ENCODE measurements at places on chromosomes 2 and 18.
A peak's percentile ranks its signal among the peaks of the same experiment; 100 is the strongest.

DNA sequence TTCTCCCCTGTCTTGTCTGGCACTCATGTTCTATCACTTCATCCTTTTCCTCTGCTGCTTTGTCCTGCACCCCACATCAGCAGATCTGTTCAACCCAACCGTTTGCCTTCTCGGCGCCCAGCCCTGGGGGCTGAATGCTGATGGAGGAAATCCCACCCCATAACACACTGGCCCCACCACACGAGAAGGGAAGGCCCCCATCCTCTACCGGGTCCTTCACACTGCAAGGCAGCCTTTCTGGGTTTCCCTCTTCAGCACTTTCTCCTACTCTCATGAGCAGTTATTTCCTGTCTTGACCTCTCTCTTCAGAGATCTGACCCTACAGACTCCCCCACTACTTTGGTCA, 227.4 kb downstream of the ATAD2B start:
- DNase-seq = no peak

GRCh38 chr2:24507549-24507948, 16.5 kb downstream of the NCOA1 start:
- no peak for DNase-seq

GRCh38 chr2:232018181-232018580, 56.7 kb downstream of the DIS3L2 start:
- DNase-seq = no peak

- DNase-seq = no peak
These were observed 9.4 kb upstream of the PRLH start for GRCh38 chr2:237556773-237557632.

DNA sequence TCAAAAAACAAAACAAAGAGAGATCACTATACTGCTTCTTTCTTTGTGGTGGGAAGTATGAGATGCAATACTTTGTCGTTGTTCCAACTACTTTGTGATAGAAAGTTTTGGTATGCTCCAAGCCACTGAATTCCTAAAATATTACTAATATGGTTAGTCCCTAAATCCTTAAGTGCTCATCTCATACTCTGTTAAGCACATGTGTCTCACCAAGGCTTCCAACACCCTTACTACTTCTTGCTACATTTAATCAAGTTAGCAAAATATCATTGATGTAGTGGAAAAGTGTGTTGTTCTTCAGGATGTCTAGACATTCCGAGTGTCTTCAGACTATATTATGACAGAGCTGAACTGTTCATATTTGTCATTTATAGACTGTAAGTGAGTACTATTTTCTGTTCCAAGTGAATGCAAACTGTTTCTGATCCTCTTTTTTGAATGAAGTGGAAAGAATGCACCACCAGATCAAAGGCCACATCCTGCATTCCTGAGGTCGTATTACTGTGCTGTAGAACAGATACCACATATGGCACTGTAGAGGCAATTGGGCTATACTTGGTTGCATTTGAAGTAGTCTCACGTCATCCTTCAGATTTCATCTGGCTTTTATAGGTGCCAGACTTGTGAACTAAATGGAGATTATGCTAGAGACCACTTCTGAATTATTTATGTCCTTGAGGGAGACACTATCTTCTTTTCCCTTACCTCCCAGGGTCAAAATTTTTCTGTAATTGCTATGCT, 298.4 kb upstream of the ZNF521 start:
- no peak for DNase-seq

- DNase-seq = no peak
These were observed 23.4 kb downstream of the ACSL3 start for GRCh38 chr2:222884114-222884771.

GRCh38 chr2:226977775-226978190, 141.9 kb downstream of the RHBDD1 start:
- no peak for DNase-seq

GRCh38 chr2:187294043-187294442, 154.0 kb downstream of the CALCRL start:
- no peak for DNase-seq

DNA sequence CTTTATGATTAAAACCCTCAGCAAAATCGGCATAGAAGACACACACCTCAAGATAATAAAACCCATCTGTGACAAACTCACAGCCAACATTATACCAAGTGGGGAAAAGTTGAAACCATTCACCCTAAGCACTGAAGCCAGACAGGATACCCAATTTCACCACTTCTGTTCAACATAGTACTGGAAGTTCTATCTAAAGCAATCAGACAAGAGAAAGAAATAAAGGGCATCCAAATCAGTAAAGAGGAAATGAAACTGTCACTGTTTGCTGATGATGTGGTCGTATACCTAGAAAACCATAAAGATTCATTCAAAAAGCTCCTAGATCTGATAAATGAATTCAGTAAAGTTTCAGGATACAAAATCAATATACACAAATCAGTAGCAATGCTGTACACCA, 16.4 kb upstream of the RPRD1A start:
- DNase-seq = no peak

- DNase-seq = no peak
These were observed 139.6 kb upstream of the CTAGE1 start for GRCh38 chr18:22557168-22557941.

DNA sequence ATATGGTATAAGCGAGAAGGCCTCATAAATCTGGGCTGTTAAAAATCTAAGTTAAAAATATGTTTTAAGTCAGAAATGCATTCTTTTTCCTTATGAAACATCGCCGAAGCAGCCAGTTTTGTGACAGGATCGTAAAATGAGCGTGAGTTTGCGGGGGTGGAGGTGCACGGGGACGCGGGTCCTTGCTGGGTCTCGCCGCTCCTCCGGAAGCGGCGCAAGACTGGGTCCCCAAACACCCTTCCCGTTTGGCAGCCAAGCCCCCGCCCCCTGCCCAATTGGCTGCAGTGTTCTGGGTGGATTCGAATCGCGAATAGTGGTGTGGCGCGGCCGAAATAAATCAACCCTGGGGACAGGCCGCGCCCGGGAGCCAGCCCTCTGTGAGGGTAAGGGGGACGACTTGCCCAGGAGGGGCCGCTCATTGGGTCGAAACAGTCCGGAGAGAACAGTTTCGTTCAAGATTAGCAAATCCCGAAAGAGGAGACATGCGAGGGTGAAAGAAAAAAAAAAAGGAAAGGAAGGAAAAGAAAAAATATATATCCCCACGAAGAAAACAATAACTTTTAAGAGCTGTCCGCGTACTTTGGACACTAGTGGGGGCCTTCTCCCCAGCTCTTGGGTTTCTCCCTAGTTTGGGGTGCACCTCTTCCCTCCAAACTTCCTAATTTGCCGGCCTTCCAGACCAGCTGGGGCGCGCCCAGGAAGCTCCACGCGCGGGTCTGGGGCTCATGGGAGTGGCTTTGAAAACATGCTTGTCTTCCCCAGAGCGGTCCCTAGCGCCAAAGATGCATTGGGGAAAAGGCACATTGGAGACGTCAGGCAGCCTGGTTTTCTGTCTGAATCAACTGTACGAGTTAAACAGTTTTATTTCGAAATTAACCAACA, 3.1 kb upstream of the GATA6 start:
- peak; percentile 79 for DNase-seq

- DNase-seq = no peak
These were observed 49.5 kb upstream of the POLE4 start for GRCh38 chr2:74908748-74909444.

DNA sequence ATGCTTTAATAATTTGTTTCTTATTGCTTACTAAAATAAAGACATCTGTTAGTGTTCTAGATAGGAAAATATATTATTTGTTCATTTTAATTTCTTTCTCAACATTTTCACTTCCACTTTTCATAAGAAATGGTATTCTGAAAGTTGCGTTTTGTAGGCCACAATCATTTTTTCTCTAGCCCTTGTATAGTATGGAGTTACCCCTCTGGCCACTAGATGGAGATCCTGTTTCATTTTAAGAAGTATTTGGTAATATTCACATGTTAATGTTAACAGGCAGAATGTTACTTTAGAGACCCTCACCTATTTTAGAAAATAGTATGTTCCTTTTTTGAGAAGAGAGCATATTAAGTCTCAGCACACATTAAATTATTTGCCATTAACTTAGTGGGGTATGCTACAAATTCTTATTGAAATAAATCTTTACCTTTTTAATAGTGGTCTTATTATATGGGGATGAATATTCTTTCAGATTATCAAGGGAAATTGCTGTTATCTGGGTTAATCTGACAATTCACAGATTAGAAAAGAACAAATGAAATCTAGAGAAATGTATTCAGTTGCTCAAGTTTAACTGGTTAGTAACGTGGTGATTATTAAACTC, 73.9 kb upstream of the TTC27 start:
- DNase-seq = no peak

GRCh38 chr2:101733257-101733993, 35.9 kb downstream of the MAP4K4 start:
- DNase-seq = no peak

Measured in heart left ventricle (tissue), 16 donors.